HAP-1 (cell line): ENCODE measurements at places on chromosomes 6 and 20.

DNA sequence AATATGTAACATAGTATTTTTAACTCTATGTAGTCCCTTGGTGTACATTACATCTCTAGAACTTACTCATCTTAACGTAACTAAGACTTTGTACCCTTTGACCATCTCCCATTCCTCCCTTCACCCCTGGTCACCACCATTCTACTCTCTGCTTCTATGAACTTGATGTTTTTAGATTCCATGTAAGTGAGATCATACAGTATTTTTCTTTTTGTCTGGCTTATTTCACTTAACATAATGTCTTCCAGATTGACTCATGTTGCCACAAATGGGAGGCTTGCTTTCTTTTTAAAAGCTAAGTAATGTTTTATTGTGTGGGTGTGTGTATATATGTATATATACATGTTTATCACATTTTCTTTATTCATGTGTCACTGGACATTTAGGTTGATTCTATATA, 55.8 kb downstream of the TMEM200A start:
- no peak for DNase-seq

DNA sequence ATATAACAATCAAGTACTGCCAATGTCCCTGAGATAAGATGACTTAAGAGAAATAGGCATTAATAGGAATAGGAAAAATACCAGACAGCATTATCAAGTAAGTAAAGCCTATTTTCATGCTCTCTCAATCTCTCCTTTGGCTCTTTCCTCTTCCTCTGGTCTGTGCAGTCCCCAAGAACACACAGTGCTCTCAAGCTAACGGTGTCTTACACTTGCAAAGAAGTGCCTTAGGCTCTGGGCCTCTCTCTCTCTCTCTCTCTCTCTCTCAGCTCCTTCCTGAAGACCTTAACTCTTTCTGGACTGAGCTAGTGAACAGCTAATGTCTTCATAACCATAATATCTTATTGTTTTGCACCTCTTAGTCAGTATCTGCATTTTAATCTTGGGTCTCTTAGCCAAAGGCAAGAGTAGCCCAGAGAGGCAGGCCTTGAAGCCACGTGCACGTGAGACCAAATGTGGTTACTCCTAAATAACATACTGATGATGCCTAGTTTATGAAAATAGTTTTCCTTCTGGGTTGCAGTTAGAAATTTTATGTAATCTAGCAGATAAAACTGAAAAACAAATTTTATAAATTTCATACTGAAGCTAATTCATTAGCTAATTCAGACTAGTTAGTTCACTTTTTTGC, 70.8 kb downstream of the TPD52L1 start:
- DNase-seq, result no peak

DNA sequence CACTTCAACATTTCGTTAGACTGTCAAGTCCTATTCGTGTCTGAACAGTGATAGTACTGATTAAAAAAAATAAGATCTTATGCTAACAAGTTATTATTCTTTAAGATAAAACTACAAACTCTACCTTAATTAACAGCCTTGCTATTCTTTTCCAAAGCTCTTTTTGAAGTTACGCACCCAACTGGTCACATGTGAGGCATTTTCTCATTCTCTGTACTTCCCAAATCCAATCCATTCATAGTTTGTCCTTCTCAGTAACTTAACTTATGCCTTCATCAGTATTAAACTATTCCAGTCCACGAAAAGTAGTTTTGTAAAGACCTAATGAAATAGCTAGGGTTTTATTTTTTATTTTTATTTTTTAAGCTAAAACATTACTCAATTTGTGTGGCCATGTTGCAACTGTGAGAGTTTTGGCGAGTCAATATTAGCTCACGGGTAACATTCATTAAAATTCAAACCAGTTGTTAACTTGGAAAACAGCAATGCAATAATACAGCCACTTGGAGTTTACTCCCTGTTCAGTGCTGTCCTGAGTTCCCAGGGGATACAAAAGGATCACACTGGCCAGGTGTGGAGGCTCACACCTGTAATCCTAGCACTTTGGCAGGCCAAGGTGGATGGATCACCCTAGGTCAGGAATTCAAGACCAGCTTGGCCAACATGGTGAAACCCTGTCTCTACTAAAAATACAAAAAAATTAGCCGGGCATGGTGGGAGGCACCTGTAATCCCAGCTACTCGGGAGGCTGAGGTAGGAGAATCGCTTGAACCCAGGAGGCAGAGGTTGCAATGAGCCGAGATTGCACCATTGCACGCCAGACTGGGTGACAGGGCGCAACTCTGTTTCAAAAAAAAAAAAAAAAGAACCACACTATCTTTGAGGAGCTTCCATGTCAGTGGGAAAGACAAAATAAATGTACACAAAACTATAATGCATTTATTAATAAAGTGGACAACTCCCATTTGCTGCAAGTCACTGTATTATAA, 27.9 kb upstream of the EEF1A1 start:
- DNase-seq, result no peak

DNA sequence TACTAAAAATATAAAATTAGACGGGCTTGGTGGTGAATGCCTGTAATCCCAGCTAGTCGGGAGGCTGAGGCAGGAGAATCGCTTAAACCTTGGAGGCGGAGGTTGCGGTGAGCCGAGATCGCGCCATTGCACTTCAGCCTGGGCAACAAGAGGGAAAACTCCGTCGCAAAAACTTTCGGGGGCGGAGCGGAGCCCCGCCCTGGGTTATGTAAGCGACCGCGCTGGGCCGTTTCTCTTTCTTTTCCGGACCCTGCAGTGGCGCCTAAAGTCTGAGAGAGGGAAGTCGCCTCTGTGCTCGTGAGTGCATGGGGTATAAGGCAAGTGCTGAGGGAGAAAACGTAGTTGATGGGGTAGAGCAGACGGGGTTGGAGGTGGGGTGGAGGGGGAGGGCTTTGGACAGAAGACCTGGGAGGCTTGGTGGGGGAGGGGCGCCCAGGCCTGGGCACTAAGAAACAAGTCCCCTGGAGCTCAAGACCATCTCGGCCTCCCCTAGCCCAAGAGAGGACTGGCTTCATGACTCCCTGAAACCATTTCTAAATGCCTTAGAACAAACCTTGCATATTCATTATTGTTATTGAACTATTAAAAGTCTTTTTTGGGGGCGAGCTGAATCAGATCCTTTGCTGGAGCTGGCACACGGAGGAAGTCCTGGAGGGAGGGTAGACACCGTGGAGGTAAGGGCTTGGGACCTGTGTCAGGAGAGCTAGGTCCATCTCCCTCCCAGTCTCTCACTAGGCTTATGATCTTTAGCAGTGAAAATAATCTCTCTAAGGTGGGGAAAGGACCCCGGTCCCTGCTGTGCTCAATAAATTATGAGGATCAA, 2.7 kb upstream of the MICA start:
- DNase-seq, result peak; percentile 45

DNA sequence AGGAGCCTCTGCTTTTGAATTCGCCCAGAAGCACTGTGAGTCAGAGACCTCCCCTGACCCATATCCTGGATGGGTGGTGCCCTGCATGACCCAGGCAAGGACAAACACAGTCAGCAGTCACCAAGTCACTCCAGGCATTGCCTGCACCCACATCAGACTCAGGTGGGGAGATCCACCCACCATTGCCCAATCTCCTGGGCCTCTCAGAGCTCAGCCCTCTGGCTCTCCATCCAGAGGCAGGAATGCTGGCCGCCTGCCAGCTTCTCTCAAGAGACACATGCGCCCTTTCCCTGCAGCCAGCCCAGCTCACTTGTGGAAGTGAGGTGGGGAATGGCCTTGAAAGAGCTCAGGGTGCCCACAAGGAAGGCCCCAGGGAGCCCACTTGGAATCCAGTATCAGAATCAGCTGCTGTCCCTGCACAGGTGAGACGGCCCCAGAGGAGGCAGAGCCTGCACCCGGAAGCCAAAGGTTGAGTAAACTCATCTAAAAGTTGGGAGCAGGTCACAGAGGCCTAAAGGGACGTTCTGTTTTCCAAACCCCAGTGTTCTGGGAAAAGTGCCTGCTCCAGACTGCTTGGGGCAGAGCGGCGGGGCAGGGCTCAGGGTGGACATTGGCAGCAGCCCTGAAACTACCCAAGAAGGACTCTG, 129.8 kb downstream of the PREX1 start:
- no peak for DNase-seq

DNA sequence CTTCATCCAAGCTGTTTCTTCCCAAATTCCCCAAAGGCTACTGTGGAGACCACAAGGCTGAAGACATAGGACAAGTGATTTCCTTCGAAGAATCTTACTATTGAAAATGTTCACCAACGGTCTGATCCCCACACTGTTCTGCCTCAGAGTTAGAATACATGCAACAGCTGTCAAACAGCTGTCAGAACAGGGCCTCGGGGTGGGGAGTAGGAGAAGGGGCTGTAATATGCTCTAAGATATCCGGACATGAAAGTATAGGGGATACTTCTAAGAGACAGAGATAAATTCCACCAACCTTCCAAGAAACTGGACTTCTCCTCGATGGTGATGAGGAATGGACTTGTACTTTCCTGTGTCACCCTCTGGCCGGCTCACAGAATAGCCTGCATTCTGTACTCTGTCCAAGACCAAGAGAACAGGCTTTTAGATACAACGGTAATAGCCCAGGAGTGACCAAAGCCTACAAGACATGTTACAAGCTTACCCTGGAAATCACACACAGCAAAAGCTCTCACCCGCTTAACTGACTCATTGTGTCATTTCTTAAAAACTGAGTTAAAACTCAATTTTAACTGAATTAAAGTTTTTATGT, 69.2 kb upstream of the PTGIS start:
- DNase-seq, result no peak

- DNase-seq, result no peak
These were observed 59.8 kb downstream of the FAM120B start for GRCh38 chr6:170366248-170366960.

- no peak for DNase-seq
These were observed 83.1 kb downstream of the KCNQ5 start for GRCh38 chr6:72704979-72705378.

- DNase-seq, result peak; percentile 63
These were observed 3.7 kb downstream of the GRIK2 start for GRCh38 chr6:101397199-101397598.

- DNase-seq, result no peak
These were observed 173.3 kb downstream of the CENPW start for GRCh38 chr6:126513198-126513597.

GRCh38 chr6:6972456-6972855, 135.3 kb upstream of the RREB1 start:
- DNase-seq, result no peak

DNA sequence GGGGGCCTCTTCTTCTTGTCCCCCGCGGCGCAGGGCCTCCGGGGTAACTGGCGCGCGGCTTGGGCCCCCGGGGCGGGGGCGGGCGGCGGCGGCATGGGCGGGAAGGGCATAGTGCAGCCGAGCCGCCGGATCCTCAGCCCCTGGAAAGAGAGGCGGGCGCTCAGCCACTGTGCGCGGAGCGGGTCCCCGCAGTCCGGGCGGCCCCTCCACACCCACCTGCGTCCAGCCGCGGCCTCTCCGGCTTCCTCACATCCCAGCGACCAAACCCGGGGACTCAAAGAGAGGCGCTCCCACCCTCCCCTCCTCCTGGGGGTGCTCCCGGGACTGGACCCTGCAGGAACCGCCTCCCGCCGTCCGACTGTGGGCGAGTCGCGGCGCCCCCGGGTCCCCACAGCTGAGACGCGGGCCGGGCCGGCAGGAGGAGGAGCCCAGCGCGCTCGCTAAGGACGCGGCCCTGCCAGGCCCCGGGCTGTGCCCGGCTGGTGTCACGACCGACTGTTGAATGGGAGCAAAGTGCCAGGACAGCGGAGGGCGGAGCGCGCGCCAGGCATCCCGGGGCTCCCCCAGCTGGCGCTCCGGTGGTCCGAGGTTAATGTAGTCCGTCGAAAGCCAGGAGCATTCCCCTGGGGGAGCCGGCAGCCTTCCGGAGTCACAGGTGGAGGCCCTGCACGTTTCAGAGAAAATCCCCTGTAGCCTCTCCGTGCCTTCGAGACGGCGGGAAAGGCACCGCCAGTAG, at the start of gene PRR18:
PRR18 (minus strand) TSS at position 360 of the 736 bp plus-strand sequence; CDS start at position 110, 250 bp downstream.
- no peak for DNase-seq

DNA sequence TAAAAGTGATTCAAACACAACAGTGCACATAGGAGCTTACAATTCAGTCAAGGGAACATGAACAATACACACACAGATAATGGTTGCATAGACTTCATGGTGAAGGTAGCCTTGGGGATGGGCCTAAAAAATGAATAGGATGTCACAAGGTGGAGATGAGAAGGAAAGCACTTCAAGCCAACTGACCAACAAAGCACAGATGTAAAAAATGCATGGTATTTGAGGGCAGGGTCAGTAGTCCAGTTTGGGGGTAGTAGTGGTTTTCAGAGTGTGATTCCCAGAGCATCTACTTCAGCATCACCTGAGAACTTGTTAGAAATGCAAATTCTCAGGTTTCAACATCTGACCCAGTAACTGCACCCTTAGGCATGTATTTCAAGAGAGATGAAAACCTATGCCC, 88.9 kb downstream of the PERP start:
- no peak for DNase-seq

- peak; percentile 21 for DNase-seq
These were observed 18.4 kb upstream of the IFNGR1 start for GRCh38 chr6:137237413-137238170.

- peak; percentile 55 for DNase-seq
These were observed 28.8 kb upstream of the TLDC2 start for GRCh38 chr20:36847009-36847709.

- DNase-seq, result no peak
These were observed 127.6 kb upstream of the SNX9 start for GRCh38 chr6:157695301-157696040.

DNA sequence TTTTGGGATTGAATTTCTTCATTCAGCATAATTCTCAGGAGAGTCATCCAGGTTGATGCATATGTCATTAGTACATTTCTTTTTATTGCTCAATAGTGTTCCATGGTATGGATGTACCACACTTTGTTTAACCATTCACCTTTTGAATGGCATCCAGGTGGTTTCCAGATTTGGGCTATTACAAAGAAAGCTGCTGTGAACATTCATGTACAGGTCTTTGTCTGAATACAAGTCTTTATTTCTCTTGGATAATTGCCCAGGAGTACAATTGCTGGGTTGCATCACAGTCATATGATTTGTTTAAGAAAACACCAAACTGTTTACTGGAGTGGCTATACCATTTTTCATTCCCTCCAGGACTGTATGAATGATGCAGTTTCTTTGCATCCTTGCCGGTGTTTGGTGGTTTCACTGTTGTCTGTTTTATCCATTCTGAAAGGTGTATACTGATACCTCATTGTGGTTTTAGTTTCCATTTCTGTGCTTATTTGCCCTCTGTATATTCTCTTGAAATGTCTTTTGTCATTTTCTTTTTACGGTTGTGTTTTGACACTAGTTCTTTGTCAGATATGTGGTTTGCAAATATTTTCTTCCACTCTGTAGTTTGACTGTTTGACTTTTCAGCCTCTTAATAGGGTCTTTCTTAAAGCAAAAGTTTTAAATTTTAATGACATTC, 8.8 kb downstream of the CDKAL1 start:
- no peak for DNase-seq

- DNase-seq, result no peak
These were observed 160.2 kb downstream of the QRSL1 start for GRCh38 chr6:106789428-106790148.

- no peak for DNase-seq
These were observed 208.2 kb downstream of the DLL1 start for GRCh38 chr6:170082531-170083187.

GRCh38 chr6:133568970-133569889, 319.7 kb upstream of the TCF21 start:
- DNase-seq, result peak; percentile 44
